ENCODE measurements at places on chromosomes 5 and 9. TPM values are rescaled to one million over a fixed set of nuclear protein-coding genes. Genes with fewer than 3 reads are reported as not detected.

The TAF11L6 gene
- not detected for total RNA-seq

The MOCS2 gene
- 88.7 TPM for total RNA-seq

The STK32A gene
- total RNA-seq, result 0.80 TPM

The LRRC70 gene
- total RNA-seq, result 0.77 TPM

The C9orf153 gene
- 0.38 TPM for total RNA-seq

The QRFP gene
- total RNA-seq, result not detected

The CDX1 gene
- not detected for total RNA-seq

The LCN15 gene
- total RNA-seq, result 0.41 TPM

The SLC30A5 gene
- 31.8 TPM for total RNA-seq

The ANKDD1B gene
- total RNA-seq, result 0.27 TPM

The RXRA gene
- 57.1 TPM for total RNA-seq

The CDKN2B gene
- total RNA-seq, result 0.82 TPM

The SLC9A3 gene
- 0.91 TPM for total RNA-seq

The IL31RA gene
- 0.27 TPM for total RNA-seq

The HAVCR1 gene
- not detected for total RNA-seq
